ENCODE measurements at places on chromosomes 3 and 15.

GRCh38 chr3:194093842-194094241, 42.1 kb upstream of the HES1 start:
- no peak for DNase-seq

- DNase-seq: no peak
These were observed 62.2 kb downstream of the TRPC1 start for GRCh38 chr3:142785996-142786395.

- no peak for DNase-seq
These were observed 83.0 kb downstream of the VGLL4 start for GRCh38 chr3:11560746-11561145.

GRCh38 chr15:29252234-29252633, 17.4 kb downstream of the NSMCE3 start:
- no peak for DNase-seq

- no peak for DNase-seq
These were observed 86.4 kb upstream of the ARRDC4 start for GRCh38 chr15:97874139-97874538.

GRCh38 chr3:131669600-131669999, 166.8 kb upstream of the MRPL3 start:
- no peak for DNase-seq

GRCh38 chr3:13022348-13023234, 50.6 kb downstream of the IQSEC1 start:
- DNase-seq: no peak

DNA sequence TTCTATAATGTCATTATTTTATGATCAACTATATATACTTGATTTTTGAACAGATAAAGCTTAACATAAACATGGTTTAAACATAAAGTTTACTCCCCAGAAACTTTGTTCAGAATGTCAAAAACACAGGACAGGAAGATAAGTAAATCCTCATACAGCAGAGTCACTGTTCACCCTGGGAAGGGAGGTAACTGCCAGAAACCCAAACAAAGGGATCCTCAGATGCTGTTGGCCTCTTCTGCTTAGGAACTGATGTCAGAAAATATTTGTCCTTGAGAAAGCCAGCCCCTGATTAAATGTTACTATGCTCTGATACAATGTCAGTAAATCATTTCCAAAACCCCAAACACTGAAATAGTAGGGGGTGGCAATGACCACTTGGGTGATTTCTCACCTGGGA, 185.3 kb downstream of the TJP1 start:
- no peak for DNase-seq

- DNase-seq: no peak
These were observed 49.1 kb downstream of the RAB11A start for GRCh38 chr15:65918357-65918920.

DNA sequence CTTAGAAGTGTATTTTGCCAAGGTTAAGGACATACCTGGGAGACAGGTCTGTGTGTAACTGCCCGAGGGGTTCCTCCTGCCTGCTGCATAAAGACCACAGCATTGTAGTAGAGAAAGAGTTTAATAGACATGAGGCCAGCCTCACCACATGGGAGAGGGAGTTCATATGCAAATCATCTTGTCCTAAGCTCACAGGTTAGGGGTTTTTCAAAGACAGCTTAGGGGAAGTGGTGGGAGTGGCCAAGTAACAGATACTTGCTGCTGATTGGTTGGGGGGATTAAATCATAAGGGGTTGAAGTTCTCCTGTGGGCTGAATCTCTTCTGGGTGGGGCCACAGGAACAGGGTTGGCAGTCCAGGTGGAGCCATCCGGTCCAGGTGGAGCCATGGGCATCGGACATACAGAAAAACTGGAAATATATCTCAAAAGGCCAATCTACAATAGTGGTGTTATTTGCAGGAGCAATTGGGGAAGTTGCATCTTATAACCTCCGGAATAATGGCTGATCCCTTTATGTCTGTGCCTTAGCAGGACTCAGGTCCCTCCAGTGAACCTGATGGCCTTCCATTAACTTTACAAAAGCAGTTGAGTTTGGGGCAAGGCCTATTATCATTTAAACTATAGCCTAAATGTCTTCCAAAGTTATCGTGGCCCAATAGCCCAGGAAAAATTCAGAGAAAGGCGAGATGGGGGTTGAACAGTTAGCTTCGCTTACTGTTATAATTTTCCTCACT, 86.0 kb upstream of the MFGE8 start:
- DNase-seq: no peak

DNA sequence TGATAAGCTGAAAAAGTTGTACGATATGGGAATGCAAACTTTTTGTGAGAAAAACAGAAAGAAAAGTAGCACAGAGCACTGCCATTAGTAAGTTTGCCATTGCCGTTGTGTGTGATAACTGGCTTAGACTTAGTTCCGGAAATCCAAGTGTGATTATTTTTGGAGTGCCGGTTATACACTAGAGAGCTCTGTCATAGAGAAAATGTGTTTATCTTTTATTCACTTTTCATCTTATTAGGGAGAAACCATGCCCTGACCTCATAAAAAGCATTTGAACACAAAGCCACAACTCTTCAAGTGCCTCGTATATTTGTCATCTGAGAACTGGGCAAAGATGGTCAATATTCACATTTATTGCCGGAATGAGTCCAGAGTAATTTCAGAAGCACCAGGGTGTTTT, 36.1 kb downstream of the CTDSPL start:
- no peak for DNase-seq

- no peak for DNase-seq
These were observed 61.3 kb upstream of the ACKR4 start for GRCh38 chr3:132535575-132536441.

- no peak for DNase-seq
These were observed 76.4 kb downstream of the DAPK2 start for GRCh38 chr15:63969652-63970421.

DNA sequence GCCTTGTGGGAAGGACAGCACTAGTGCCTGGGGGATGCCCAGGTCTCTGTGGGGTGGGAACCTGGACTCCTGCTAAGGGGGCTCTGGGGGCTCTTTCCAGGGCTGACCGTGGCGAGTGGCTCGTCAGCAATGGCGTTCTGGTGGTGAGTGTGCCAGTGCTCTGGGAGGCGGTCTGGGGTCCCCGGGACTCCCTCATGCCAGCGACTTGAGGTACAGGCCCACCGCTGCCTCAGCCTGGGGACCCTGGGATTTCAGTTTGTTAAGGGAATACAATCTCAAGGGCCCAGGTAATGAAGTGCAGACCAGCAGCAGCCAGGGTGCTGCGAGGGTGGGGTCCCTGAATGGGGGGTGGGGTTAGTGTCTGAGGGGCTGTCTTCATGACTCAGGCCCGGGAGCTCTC, 2.5 kb downstream of the PLA2G4B start:
- DNase-seq: no peak

DNA sequence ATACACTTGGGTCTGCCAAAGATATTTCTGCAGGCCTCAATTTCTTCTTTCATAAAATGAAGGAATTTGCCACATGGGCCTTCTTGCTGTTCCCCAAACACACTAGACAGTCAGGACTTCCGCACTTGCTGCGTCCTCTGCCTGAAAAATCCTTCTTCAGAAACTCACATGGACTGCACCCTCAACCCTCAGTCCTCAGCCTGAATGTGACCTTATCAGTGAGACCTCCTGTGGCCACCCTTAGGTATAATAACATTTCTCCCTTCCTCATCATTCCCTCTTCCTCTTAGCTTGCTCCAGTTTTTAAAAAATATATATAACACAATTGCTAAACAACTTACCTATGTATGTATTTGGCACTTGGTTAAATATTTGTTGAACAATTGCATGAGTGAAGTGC, 257.5 kb downstream of the MFSD1 start:
- no peak for DNase-seq

DNA sequence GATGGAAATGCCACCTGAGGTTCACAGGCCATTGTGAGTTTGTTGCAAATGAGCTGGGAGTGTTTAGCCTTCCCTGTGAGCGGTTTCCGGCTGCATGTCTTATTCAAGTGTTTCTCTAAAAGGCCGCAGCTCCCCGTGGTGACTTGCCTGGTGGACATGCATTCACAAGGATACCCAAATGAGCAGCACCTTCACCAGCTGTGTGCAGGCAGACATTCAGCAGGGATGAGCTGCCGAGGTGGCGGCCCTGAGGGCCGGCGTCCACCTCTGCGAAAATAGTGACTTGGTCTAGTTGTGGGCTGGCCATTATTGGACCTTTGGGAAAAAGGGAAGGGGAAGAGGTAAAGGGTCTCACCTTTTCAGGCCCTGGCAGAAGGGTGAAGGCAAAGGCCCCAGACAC, 23.4 kb downstream of the SPSB4 start:
- DNase-seq: no peak

DNA sequence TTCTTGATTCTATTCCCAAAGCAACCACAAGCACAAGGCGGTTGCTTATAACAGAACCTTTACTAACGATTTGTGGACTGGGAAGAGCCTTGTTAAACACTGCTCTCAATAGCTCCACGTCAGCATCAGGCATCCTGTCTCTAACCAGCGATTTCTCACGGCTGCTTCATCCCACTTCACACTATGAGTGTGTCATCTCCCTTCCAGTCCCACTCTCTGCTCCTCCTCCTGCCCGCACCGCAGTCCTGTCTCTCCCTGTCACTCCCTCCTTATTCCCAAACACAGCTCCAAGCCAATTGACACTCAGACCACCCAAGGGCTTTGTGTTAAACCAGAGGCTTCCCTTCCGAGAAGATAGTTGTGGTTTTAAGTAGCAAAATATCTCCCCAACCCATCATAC, 94.8 kb downstream of the ABHD5 start:
- no peak for DNase-seq

GRCh38 chr3:123734527-123734902, 149.6 kb downstream of the MYLK start:
- DNase-seq: no peak
